CD4-positive, alpha-beta T cell treated with Interleukin-21 for 1 hour (primary cell): ENCODE measurements at places on chromosomes 4 and X.

- no peak for DNase-seq
Observed at GRCh38 chrX:13284570-13284969, 35.3 kb downstream of the ATXN3L start.

GRCh38 chr4:169163495-169163894, 107.3 kb downstream of the SH3RF1 start:
- no peak for DNase-seq

DNA sequence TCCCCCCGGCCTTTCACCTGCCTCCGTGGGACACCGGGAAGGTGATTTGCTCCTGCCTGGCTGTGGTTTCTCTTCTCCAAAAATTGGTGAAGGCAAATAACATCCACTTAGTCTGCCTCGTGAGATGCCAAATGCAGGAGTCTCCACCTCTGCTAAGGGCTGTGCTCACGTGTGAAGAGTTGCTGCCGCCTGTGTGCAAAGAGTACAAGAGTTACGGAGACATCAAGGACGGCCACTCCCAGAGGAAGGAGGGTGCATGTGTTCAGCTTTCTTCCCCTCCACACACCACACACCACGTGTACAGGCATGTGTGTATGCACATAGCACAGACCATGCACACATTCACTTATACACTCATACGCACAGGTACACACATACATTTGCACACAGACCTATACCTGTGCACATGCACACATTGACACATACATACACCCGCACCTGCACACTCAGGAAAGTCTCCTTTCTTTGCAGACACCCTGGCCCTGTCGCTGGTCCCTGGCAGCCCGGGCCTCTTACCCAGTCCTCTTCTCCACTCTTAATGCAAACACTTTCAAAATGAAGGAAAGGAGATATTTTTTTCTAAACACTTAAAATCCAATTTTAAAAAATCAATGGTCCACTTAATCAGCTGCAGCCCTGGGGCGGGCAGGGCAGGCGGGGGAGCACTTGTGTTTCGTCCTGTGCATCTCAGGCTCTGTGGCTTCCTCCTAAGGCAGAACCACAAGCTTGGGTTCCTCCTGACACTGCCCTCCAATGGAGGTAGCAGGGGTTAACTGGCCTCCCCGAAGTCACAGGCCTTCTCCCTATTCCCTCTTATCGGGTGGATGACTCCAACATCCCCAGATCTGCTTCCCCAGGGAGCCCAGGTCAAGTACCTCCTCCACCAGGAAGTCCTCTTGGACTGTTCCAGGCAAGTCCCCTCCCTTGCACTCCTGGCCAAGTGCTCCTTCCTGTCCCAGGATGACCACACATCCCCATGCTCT, 103.0 kb downstream of the CPZ start:
- no peak for DNase-seq

DNA sequence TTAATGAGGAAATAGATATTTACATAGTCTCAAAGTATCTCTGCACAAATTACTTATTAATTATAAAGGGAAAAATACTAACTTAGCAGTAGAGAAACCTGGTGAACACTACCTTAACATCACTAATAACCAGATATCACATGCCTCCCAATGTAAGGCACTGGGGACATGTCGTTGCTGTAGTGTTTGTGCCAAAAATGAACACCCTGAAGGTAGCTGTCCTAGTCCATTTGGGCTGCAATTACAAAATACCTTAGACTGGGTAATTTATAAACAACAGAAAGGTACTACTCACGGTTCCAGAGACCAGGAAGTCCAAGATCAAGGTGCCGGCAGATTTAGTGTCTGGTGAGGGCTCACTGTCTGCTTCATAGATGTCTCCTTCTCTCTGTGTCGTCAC, 10.7 kb upstream of the MPC1L start:
- DNase-seq: no peak

DNA sequence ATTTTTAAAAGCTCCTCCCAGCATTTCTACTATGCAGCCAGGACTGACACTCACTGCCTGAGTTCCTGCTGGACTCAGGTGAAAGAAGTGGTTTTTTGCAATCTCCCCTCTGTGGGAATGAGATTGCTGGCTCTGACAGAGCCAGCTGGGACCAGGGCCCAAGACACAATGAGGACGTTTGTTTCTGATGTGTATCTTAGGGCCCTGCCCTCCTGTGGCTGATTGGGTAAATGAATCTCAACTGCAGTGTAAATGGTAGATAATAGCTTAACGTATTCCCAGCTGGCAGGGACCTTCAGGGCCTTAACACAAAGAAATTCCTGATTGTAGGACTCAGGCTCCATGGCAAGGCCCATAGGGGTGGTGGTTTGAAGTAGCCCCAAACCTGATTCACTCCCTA, 85.8 kb upstream of the PRPS1 start:
- no peak for DNase-seq

GRCh38 chrX:51956441-51956840, 63.0 kb downstream of the MAGED1 start:
- DNase-seq: no peak

DNA sequence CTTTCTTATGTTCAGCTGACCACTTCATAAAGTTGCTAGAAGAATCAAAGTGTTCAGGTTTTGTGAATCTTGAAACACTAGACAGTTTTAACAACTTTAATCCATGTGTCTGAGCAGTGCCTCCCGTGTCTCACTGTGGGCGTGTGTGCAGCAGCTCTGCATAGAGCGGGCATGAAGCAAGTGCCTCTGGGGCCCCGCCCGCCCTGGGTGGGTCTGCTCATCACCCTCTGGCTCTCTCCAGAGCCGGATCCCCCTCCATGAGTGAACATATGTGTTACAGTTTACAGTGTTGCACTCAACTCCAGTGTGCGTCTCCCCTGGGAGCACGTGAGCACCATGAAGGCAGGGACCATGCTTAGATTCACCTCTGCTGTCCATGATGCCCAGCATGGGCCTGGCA, 37.6 kb upstream of the CRMP1 start:
- DNase-seq: no peak

- DNase-seq: no peak
Observed at GRCh38 chr4:182492423-182492822, 249.2 kb downstream of the TENM3 start.

DNA sequence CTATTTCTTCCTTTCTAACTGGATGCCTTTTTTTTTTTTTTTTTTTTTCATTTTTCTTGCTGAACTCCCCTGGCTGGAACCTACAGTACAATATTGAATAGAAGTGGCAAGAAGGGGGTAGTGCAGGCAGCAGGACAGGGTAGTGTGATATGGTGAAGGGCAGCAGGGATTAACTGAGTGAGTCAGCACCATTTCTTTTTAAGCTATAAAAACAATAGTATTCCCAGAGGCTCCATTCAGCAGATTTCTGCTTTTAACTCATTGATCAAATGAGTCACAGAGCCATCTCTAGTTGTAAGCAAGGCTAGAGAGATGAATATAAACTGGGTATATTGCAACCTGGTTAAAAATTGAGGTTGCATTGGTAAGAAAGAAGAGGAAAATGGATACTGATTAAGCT, 53.6 kb upstream of the SETD7 start:
- no peak for DNase-seq

- peak; percentile 33 for DNase-seq
Observed at GRCh38 chrX:17860811-17861488, at the start of gene RAI2. RAI2 (minus strand) TSS chrX:17861298; CDS start chrX:17802010, 59,288 bp downstream.
